ENCODE measurements at places on chromosomes 1 and 21.
A peak's percentile ranks its signal among the peaks of the same experiment; 100 is the strongest.

DNA sequence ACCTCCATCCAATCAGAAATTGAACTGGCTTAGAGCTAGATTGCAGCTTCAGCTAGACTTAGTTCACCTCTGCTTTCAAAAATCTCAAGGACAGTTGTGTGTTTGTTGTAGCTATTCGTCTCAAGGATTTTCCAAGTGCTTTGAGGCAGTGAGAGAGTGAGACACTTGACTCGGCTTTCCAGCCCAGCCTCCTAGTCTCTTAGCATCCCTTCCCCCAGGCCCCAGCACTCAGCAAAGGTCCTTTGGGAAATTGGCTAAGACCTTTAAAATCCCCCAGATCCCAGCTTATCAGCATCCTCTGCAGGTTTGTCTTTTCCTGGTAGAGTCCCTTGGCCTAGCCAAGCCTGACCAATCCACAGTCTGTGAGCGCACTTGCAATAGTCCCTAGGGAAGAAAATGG, 47.9 kb upstream of the PROX1 start:
- no peak for DNase-seq

DNA sequence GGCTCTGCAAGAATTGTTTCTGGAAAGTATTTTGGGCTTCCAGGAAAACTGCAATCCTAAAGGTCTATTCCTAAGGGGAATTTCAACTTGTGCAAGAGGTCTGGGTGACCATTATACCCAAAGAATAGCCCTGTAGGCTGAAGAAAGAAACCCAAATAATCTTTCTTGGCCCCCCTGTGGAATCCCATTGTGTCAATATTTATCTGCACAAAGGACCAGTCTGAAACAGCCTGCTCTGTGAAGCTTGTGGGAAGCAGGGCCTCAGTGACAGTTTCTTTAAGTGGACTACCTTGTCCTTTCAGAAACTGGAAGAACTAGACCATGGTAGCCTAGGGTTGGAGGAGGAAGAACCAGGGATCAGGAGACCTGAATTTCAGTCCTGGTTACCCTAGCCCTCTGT, 58.4 kb upstream of the HSD17B7 start:
- DNase-seq: no peak

DNA sequence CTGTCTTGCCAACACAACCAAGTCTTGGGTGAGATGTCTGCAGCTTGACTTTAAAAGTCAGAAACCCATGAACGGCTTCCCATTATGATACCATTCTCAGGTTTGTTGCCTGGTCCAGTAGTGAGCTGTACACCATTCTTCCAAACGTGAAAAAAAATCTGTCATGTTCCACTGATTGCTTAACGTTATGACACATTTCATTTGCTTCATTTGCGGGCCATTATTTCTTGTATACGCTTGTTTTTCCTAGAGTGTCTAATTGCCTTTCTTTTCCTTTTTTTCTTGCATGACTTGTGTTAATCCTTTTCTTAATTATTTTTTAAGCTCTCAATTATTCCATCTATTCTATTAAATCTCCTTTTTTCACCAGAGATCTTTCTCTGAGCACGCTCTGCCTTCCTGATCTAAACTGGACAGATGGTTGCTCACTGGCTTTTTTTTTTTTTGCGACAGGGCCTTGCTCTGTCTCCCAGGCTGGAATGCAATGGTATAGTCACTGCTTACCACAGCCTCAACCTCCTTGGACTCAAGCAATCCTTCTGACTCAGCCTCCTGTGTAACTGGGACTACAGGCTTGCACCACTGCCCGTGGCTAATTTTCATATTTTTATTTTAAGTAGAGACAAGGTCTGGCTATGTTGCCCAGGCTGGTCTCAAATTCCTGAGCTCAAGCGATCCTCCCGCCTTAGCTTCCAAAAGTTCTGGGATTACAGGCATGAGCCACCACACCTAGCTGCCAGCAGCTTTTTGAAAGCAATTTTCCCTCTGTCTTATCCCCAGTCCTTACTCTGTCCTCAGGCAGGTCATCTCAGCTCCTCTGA, 31.7 kb upstream of the CAMTA1 start:
- DNase-seq: no peak

DNA sequence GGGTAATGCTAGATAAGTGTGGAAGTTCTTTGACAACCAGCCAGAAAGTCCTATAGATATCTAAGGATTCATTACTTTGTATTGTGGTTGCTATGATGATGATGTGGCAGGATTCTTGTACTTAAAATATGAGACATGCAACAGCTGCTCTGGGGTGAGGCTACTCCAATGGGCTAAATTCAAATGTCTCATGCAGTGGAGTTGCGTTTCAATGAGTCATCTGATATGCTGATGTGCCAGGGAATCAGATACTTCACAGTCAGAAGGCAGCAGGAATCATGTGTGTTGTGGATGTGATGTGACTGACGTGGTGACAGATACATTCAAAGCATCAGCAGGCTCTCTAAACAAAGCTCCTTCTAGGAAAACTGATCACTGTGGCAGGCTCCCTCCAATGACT, 66.5 kb downstream of the TSEN15 start:
- DNase-seq: no peak

DNA sequence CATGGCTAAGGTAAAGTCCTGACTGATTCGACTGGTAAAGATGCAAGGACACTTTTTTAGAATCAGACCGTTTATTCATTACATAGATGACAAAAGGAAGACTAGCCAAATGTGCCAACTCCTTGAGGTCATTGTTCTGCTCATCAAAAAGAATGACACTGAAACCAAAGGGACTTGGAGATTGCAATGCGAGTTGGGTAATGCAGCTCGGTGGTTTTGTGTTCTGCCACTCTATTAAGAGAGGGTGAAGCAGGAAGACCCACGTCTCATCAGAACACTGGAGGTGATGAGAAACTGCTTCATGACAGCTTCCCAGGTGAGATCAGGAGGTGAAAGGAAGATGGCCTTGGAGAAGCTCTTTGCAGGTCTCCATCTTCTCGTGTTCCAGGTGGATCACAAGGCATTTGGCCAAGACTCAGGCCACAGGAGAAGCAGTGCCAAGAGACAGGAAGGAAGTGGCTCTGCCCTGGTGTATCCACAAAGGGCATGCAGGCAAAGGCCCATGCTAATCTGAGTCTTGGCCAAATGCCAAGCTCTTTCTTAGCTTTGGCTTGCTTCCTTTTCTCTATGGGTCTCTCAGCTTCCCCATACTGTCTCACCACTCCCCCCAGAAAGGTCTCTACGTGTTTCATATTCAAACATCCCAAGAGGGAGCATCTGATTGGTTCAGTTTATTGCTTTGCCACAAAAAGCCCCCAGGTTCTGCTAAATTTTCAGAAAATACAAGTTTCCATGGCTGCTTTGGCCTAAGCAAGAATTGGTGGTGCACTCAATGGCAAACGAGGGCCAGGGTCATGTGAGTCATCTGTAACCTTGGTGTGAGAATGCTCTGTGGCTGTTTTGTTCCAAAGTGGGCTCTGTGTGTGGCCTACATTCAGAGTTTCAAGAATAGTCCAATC, 5.7 kb upstream of the CCT8 start:
- DNase-seq: peak; percentile 65

- DNase-seq: no peak
These were observed 62.3 kb downstream of the DHRS3 start for GRCh38 chr1:12555411-12556367.

DNA sequence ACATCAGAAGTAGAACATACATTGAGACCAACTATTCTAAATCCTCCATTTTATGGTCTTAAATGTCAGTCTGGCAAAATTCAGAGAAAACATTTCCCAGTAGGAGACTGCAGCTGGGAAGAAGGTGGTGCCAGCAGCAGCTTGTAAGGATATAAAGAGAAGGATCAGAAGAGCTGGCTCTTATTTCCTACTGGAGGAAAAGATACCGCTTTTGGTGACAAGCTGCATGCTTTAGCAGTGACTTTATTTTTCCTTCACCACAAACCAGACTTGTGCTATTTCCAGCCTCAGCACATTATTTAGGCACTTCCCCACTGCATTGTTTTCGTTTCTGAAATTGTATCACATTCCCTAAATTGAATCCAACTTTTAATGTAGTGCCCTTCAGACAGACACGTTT, 28.4 kb downstream of the RNF11 start:
- DNase-seq: no peak

GRCh38 chr1:72100771-72101170, 181.6 kb downstream of the NEGR1 start:
- DNase-seq: no peak

DNA sequence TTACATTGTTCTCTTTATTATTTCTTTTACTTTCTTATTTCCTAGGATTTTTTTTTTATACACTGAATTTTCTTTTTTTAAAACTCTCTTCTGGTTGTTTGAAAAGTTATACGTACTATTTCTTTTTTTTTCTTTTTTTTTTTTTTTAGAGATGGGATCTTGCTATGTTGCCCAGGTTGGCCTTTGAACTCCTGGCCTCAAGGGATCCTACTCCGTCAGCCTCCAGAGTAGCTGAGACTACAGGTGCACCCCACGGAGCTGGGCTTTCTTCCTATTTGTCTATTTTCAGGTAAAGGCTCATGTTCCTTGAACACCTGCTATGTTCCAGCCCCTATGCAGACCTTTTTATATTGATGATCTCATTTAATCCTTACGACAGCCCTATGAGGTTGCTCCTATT, 29.4 kb upstream of the DYRK1A start:
- no peak for DNase-seq

DNA sequence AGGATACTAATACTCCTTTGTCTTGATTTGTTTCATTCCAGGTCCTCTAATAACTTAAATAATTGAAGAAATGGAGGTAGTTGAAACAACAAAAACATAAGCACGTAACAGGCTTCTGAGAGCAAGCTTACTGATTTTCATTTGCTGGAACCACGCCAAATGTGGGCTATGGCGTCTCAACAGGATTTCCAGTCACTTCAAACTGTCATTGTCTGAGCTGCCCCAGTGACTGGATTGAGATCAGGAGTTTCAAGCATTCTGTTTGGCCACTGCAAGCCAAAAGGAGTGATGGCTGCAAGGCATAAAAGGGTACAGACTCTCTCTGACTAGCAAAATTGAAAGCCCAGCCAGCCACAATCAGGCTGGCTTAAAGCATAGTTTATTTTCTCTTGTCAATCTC, 289.9 kb downstream of the DPYD start:
- DNase-seq: no peak

DNA sequence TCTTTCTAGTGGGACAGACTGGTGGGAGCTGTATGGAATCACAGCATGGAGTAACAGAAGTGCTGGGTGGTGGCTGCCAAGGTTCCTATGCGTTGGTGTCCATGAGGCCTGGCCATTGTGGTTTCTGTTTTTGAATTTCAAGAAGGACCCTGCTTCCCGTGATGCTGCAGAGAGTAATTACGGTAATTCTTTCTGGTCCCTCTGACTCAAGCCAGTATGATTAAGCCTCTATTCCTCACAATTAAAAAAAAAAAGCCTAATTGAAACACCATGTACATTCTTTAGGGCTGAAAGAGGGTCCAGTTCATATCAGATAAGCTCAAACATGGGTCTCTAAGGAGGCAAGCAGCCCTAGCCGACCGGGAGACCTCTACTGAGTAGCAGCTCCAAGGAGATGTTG, 10.5 kb upstream of the C1orf21 start:
- DNase-seq: no peak

GRCh38 chr1:188089015-188089414, 1260.3 kb downstream of the PLA2G4A start:
- DNase-seq: no peak

- no peak for DNase-seq
These were observed 235.9 kb downstream of the FAM72C start for GRCh38 chr1:143735764-143736461.
